RWPE2 (cell line): ENCODE measurements at places on chromosomes 13 and 19.

DNA sequence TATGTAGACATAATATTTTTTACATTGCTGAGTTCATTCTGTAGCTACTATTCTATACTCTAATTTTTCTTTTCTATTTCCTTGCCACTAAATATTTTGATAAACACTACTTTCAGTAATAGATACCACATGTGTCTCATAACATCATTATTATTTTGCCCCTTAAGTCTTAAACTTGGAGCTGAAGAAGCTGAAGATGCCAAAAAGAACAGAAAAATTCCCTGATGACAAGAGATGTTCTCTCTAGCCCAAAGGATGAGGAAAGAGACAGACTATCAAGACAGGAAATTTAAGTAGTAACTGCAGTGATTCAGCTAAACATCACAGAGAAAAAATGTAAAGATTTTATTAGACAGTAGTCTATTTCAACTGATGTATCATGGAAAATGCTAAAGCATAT is 322.0 kb upstream of the KLHL1 start:
- no peak for DNase-seq

DNA sequence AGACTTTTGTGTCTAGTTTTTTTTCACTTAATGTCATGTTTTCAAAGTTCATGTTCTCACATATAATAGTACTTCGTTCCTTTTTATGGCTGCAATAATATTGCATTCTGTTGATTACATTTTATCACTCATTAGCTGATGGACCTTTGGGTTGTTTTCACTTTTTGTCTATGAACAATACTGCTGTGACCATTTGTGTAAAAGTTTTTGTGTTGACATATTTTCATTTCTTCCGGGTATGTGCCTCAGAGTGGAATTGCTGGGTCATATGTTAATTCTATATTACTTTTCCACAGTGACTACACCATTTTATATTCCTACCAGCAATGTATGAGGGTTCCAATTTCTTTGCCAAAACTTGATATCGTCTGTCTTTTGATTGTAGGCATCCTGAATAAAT is 85.8 kb upstream of the MLNR start:
- DNase-seq: no peak

DNA sequence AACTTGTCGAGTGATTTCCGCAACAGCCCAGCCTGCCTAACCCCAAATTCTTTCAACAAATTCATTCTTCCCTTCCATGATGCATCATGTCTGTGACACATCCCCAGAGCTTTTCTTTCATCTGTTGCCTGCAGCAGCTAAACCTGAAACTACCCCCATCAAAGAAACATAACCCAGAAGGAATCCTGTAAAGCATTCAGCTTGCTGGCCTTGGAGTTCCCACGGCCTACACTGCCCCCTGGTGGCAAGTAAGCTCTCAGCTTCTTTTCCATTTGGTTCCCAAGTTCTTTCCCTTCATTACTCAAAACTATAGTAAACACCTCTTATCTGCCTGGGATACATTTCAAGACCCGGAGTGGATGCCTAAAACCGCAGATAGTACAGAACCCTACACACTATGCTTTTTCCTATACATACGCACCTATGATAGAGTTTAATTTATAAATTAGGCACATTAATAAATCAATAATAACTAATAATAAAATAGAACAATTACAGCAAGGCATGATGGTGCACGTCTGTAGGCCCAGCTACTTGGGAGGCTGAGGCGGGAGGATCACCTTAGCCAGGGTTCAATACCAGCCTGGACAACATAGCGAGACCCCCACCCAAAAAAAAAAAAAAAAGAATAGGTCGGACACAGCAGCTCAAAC is 7.4 kb downstream of the ETHE1 start:
- no peak for DNase-seq

DNA sequence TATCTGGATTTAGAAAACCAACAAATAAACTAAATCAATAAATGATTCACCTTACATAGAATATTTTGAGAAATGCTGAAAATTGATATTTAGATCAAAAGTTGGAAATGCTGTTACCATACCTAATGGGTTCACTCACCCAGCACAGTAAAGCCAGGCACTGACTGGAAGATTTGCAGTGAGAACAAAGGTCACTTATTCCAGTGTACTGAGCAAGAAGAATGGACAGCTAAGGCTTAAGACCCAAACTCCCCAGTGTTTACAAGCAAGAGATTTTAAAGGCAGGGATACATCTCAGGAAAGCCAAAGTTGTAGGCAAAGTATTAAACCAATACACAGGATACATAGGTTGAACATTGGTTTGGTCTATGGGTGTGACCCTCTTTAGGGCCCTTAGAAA is 523.9 kb upstream of the PCDH9 start:
- no peak for DNase-seq

GRCh38 chr13:60327511-60327910 is 69.5 kb upstream of the TDRD3 start:
- DNase-seq: no peak

DNA sequence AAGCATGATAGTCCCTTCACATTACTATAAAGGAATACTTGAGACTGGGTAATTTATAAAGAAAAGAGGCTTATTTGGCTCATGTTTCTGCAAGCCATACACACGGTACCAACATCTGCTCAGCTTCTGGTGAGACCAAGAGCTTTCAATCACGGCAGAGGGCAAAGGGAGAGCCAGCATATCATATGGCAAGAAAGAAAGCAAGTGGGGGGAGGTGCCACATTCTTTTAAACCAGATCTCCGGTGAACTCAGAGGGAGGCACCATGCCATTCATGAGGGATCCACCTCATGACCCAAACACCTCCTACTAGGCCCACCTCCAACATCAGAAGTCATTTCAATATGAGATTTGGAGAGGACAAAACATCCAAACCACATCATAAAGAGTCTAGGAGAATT is 20.3 kb downstream of the XPO4 start:
- no peak for DNase-seq

- no peak for DNase-seq
Observed at GRCh38 chr19:29528350-29528945, 2.7 kb downstream of the VSTM2B start.

DNA sequence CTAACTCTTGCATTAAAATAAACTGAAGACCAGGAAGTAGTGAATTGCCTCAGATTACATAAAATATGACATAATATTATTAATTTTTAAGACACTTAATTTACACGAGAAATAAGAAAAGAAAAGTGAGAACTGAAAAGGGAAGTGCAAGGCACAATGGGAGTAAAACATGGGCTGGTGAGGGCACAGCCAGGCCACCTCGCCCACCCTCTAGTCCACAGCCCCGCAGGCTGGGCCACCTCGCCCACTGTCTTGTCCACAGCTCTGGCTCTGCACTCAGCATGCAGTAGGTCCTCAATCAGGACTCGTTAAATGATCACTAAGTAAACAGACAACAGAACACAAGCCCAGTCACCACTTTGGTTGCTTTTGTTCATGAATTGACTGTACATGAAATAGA is 67.8 kb upstream of the ARHGEF7 start:
- DNase-seq: no peak

- no peak for DNase-seq
Observed at GRCh38 chr19:53394522-53394973, 401 bp upstream of the ZNF765 start.

GRCh38 chr13:95380468-95381211 is 79.4 kb upstream of the ABCC4 start:
- DNase-seq: peak; percentile 61

DNA sequence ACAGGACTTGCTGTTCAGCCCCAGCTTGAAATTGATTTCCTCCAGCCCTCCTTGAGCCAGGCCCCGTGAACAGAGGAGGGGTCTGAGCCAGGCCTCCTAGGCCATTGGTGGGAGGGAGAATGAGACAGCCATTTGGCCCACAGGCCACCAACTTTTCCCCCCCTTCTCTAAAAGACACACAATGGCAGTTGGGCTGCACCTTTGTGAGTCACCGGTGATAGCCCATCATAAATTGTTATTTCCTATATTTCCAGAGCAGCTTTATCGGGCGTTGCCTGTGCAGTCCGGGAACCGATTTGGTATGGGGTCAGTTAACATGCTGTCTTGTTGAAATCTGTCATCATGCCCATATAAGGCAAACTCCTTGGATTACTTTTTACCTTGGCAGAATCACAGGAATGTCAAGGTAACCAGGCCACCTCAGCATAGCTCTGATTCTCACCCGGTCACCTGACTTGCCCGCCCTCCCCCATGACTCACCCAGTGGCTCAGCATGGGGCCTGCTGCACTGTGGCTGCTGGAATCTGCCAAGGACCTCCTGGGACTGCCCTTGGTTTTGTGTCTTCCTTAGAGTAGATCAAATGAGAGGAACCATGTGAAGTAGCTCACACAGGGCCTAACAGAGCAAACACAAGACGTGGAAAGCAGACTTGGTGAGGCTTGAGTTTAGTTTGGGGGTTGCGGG is 36.1 kb downstream of the ACTN4 start:
- DNase-seq: peak; percentile 97

GRCh38 chr13:48775804-48776203 is 122.1 kb downstream of the CYSLTR2 start:
- no peak for DNase-seq

GRCh38 chr13:44826591-44827350 is 162.5 kb downstream of the NUFIP1 start:
- DNase-seq: no peak

- DNase-seq: no peak
Observed at GRCh38 chr19:32830231-32831014, 39.1 kb downstream of the SLC7A9 start.

- DNase-seq: no peak
Observed at GRCh38 chr13:62387647-62388046, 972.0 kb upstream of the PCDH20 start.

- no peak for DNase-seq
Observed at GRCh38 chr13:74554569-74555275, 420.5 kb upstream of the KLF12 start.

DNA sequence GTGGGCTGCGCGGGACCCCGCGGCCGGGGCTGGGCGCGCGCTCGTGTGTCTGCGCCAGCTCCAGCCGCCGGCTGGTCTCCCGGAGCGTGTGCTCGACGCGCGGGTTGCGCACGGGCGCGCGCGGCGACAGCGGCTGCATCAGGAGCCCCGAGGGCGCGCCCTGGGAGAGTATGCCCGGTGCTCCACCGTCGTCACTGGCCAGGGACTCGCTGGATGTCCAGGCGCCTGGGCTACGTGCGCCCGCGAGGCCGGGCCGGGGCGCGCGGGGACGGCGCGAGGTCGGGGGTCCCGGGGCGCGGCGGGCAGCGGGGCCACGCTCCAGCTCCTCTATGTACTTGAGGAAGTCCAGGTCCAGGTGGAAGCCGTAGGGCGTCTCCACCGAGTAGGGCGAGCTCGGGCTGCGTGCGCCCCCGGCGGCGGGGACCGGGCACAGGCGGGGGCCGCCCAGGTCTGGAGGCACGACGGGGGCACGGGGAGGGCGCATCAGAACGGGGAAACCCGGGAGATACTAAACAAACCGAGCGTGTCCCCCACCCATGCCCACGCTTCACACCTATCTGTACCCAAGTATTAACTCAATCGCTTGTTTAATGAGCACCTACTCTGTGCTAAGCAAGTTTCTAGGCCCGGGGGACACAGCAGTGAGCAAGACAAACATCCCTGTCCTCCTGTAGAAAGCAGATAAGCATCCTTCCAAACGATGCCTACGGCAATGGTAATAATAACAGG is 7.6 kb downstream of the KANK3 start:
- DNase-seq: no peak
